ENCODE measurements at places on chromosomes 12 and 14. TPM values are rescaled to one million over a fixed set of nuclear protein-coding genes. Genes with fewer than 3 reads are reported as not detected.

Gene SLC6A13
- total RNA-seq = not detected

Gene SYNDIG1L
- total RNA-seq = not detected

Gene TMED10
- 215 TPM for total RNA-seq

Gene KRT7
- 7.0 TPM for total RNA-seq

Gene SYCP3
- total RNA-seq = not detected

Gene NXPH4
- not detected for total RNA-seq

Gene PRH2
- not detected for total RNA-seq

Gene NANOG
- not detected for total RNA-seq

Gene RTL1
- total RNA-seq = not detected

Gene ARMH4
- total RNA-seq = 1.4 TPM

Gene DNAI7
- total RNA-seq = under 0.01 TPM

Gene ST8SIA1
- total RNA-seq = 0.13 TPM

Gene C12orf43
- 14.9 TPM for total RNA-seq

Gene IKBIP
- 21.2 TPM for total RNA-seq

Gene CLEC4D
- total RNA-seq = not detected

Gene HCFC2
- 17.4 TPM for total RNA-seq

Gene TAS2R30
- total RNA-seq = 2.0 TPM

Gene DACT1
- 0.13 TPM for total RNA-seq

- DNase-seq = no peak
Measured at GRCh38 chr12:115791331-115791730, 486.2 kb downstream of the MED13L start.

GRCh38 chr12:102481705-102482425, 1.5 kb upstream of the IGF1 start:
- DNase-seq = no peak

- no peak for DNase-seq
Measured at GRCh38 chr12:104602406-104602805, 145.7 kb downstream of the CHST11 start.

DNA sequence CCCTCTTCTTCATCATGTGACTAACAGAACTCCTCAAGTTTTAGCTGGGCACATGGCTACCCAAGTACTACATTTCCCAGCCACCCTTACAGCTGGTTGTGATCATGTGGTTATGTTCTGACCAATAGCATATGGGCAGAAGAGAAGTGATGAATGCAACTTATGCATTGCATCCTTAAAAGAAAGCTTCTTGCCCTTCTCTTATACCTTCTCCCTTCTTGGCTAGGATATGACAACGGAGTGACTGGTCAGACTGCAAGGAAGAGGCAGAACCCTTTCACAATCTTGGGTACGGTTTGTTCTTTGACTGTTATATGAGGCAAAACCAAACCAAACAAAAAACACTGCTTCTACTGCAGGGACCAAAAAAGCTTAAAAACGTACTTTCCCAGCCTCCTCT, 66.5 kb upstream of the MAX start:
- no peak for DNase-seq

- no peak for DNase-seq
Measured at GRCh38 chr12:73414926-73415325, 1122.7 kb upstream of the ATXN7L3B start.

DNA sequence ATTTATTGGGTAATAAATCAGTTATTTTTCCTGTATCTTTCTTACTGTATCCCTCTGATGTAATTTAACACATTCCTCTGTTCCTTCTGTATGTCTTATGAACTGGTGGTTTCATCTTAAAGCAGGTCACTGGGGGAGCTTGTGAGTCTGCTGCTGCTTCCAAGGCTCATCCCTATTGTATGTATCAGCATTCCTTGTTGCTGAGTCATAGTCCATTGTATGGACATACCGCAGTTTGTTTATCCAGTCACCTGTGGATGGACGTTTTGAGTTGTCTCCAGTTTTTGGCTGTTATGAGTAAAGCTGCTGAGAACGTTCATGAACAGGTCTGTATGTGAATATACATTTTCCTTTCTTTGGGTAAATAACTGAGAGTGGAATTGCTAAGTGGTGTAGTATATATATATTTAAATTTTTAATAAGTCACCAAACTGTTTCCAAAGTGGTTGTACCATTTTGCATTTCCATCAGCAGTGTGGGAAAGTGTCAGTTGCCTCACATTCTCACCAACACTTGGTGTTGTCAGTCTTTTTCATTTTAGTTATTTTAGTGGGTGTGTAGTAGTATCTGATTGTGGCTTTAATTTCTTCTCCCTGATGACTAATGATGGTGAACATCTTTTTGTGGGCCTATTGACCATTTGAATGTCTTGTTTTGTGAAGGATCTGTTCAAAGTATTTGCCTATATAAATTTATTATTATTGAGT, 82.7 kb downstream of the BEGAIN start:
- DNase-seq = no peak

DNA sequence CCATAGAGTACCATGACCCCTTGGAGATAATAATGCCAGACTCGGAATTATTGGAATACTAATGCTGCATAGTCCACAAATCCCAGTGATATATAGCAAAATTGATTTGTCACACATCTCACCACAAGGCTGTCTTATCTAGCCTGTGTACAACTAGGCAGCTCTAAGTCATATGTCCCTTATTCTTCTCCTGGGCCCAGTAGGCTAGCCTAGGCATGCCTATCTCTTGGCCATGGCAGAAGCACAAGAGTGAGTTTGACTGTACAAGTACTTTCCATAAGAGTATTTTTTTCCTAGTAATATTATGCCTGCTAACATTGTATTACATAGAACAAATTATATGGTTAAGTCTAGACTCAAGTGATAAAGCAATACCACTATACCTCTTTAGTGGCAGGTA, 1122.1 kb upstream of the SEL1L start:
- no peak for DNase-seq

GRCh38 chr12:43728117-43728516, 30.5 kb downstream of the PUS7L start:
- no peak for DNase-seq

GRCh38 chr14:60184905-60185555, 19.8 kb upstream of the DHRS7 start:
- DNase-seq = no peak

DNA sequence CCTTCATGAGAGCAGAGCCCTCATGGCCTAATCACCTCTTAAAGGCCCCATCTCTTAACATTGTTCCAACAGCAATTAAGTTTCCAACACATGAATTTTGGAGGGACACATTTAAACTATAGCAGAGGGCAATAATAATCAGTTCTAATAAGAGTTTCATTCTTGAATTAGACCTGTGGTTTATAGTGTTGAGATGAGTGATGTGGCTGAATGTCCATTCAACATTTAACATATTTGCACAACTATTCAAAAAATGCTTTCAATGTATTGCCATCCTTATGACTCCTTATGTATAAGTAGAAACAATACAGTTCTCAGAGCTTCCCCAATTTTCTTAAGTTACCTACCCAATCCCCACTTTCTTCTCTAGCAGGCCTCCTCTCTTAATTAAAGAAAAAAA, 21.5 kb downstream of the KLHL28 start:
- DNase-seq = no peak

DNA sequence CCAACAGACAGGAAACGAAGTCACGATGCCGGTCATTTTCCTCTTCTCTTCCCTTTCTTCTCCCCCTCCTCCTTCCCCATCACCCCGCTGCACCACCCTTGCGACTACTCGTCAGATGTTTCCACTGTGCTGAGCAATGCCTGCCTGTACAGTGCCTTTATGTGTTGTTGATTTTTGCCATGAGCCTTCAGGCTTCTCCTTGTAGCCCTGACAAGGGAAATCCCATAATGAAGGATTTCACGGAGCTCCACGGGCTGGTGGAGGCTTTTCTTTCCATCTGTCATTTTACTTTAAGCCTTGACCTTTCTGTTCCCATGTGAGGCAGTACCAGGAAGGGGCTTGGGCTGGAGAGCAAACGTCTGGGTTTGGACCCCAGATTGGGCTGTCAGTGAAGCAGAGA, 28.7 kb upstream of the CCND2 start:
- no peak for DNase-seq

- DNase-seq = no peak
Measured at GRCh38 chr14:96055065-96055752, 16.0 kb downstream of the C14orf132 start.

GRCh38 chr12:113322343-113322742, 12.6 kb downstream of the SLC8B1 start:
- no peak for DNase-seq

DNA sequence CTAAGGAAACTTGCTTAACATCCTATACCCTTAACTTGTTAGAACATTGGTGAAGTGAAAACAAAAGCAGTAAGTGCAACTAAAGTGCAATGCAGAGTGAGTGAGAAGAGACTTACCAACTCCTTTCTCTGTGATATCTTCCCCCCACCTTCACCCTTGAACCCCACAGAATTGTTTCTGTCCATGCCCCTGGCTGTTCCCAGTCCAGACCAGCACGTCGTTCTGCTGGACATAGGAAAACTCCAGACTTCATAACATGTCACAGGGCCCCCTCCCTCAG, 91.9 kb downstream of the DAD1 start:
- no peak for DNase-seq

DNA sequence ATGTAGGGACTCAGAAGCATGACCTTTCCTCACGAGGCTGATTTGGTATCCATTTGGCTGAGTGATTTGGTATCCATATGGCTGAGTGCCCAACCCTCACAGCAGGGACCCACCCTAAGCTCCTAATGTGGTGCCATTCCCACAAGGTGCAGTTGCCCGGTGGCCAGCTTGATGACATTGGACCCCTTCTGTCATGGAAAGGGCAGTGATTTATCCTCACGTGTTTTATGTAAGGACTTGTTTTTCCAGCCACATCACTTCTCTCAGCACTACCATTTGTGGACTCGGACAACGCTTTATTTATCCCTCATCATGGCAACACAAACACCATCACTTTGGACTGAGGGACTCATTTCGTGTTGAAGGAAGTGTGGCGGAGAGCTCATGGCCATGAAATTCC, 8.5 kb upstream of the CDC42BPB start:
- peak; percentile 86 for DNase-seq

- DNase-seq = peak; percentile 77
Measured at GRCh38 chr12:50246873-50247612, 36.3 kb downstream of the LIMA1 start.

GRCh38 chr12:53230108-53230845, 1.7 kb downstream of the RARG start:
- no peak for DNase-seq

- no peak for DNase-seq
Measured at GRCh38 chr12:126424696-126425095, 1359.5 kb downstream of the AACS start.

DNA sequence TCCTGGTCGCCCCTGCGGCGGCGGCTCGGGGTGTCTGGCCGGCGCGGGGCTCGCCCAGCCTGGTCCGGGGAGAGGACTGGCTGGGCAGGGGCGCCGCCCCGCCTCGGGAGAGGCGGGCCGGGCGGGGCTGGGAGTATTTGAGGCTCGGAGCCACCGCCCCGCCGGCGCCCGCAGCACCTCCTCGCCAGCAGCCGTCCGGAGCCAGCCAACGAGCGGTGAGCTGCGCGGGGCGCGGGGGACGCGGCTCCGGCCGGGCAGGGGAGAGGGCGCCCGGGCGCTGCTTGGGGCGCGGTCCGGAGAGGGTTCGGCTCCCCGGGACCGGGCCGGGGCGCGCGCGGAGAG, at the start of gene LGALS3:
TSS of gene LGALS3 (plus strand) at position 167 of the 342 bp plus-strand sequence. CDS start 8,122 bp downstream, outside the sequence.
- no peak for DNase-seq

- no peak for DNase-seq
Measured at GRCh38 chr12:27952510-27952909, 20.0 kb downstream of the PTHLH start.

DNA sequence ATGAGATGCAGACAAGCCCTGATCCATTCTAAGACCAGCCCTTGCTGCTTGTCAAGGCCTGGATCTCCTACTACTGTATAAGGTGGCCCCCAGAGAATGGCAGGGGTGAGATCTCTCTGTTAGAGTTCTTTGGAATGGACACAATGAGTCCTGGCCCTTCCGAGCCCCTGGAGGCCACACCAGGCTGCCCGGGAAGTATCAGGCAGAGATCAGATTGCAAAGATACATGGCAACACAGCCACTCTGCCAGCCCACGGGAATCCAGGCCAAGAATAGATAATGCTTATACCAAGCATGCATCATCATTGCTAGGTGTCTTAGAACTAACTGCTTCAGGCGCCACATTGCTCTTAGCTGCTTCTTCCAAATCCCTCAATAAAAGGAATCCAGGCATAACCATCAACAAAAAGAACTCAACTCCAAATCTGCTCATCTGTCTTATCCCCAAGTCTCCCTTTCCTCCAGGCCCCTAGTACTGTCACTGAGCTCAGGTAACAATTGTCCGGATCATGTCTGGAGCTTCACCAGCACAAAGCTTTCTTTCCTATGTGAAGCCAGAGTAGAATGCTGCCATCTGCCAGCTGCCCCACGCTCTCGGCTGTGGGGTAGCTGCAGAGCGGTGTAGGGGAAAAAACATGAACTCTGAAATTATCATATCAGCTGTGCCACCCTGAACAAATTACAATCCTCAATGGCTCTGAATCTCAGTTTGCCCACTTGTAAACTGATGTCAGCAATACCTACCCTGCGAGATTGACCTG, 5.5 kb upstream of the VASH1 start:
- no peak for DNase-seq

GRCh38 chr12:123478762-123479161, 20.8 kb downstream of the SNRNP35 start:
- DNase-seq = peak; percentile 96

DNA sequence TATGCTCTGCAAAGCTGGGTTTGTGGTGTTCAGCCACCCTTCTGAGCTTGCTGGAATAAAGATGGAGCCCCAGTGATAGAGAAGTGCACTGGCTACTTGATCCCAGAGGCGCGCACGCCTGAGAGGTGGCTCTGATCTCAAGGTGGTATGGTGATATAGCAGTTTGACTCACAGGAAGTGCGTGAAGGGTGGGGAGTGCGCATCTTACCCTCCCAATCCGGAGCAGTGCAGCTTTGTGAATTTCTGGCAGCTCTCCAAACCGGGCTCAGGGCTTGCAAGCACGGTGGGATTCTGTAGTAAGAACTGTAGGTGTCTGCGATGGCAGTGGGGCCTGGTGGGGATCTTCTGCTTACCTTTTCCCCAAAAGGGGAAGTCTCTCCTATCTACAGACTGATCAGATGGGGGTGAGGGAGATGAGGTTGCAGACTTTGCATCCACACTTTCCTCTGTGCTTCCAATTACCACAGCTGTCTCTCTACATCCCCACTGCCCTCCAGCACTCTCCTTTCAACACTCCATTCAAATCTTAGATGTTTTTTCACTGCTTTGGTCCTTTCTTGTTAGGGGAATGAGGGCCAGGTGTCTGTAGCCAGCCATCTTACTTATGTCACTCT, 197.4 kb upstream of the SLC38A2 start:
- no peak for DNase-seq

DNA sequence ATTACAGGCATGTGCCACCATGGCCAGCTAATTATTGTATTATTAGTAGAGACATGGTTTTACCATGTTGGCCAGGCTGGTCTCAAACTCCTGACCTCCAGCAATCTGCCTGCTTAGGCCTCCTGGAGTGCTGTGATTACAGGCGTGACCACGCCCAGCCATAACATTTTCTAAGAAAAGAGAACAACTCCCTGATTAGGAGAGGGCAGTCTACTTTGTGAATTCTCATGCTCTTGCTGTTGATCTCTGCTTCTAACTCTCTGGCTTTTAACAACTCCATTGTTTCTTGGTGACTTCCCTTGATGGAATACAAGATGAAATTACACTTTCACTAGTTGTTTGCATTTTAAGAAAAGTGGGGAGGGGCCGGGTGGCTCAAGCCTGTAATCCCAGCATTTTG, 33.6 kb downstream of the SSH1 start:
- DNase-seq = no peak
